ENCODE measurements at places on chromosomes 3 and 15.

DNA sequence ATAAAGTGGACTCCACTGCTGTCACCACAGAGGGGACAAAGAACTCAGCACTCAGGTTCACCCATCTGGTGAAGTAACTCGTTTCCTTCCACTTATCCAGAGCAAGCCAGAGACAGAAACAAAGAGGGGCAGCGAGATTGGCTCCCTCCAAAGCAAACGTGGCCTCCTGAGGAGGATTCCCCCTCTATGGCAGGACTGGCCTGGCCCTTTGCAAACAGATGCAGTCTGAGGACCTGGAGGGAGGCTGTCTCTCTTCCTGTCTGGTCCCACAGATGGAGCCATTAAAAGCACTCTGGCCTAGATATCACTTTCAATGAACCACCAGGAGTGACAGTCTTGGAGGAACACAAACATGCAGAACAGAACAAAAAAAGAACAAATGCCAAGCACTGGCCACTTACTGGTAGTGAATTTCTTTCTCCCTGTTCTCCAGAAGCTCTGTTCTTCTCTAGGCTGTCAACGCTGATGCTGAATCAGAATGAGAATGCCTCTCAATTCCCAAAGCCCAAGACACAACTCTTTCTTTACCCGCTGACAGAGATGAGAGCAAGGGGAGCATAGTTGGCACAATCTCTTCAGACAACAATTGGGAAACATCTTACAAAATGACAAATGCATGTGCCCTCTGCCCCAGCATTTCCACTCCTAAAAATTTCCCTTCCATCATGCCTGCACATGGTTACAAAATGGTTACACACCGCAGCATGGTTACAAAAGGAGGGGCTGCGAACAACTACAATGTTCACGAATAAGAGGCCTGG is 14.3 kb downstream of the KLHL25 start:
- no peak for DNase-seq

GRCh38 chr3:171323938-171324536 is 136.2 kb downstream of the TNIK start:
- DNase-seq: no peak

- DNase-seq: no peak
Measured at GRCh38 chr3:122031123-122031468, 9.0 kb upstream of the ILDR1 start.

DNA sequence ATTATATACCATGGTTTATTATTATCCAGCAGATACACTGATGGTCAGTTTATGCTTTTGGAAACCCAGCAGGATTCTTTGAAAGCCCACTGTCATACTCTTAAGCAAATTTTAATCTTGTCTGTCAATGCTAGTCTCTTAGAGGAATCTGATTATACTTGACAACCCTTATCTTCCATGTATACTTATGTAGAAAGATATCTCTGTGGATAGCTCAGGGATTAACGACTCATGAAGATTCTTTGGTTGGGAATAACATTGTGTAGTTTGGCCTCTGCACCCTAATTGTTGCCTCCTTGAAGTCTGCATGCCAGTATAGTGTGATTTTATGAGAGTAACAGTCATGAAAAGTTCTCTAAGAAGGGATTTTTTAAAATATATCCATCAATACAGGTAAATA is 33.0 kb downstream of the FILIP1L start:
- DNase-seq: no peak

GRCh38 chr3:131702146-131702545 is 199.4 kb upstream of the MRPL3 start:
- DNase-seq: no peak

DNA sequence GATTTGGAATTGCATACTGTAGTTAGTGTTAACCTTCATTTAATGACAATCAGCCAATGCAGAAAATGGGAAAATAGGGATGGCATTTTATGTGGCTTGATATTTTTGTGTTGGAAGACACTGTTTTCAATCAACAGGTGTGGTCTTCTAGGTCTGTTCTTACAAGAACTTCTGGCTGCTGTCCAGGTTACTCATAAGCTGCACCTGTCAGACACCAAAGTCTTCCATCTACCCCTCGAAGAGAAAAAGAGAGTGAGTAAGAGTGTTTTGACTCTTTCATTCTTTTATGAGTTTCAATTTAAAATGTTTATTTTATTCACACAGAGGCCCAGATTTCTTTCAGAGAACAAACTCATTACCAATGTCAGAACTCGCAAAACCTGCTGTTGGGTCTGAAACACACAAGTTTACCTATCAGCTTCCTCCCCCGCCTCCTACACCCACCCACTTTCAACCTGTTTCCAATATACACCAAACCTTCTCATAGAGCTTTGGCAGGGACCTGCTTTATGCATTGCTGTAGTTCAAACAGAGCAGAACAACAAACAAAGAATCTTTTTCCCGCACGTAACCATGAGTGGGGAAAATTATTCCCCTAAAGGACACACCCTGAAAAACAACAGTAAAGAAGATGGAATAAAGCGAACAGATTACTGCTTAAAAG is 767.7 kb upstream of the ALCAM start:
- no peak for DNase-seq

DNA sequence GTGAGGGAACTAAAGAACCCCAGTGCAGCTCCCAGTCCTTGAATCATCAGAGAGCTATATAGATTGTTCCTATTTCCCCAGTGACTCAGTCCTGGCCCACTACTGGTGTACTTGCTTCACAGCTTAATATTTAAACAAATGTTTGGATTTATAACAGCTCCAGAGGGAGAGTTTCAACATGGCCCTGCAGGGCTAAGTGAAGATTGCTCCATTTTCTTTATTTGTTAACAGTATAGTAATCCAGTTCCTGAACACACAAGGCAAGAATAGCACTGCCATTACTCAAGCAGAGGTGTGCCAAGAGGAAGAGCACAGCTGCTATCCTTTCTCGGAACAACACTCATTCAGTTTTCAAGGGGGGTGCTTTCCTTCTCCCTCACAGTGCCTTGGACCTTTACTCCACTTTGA is 6.5 kb downstream of the SQOR start:
- DNase-seq: no peak

DNA sequence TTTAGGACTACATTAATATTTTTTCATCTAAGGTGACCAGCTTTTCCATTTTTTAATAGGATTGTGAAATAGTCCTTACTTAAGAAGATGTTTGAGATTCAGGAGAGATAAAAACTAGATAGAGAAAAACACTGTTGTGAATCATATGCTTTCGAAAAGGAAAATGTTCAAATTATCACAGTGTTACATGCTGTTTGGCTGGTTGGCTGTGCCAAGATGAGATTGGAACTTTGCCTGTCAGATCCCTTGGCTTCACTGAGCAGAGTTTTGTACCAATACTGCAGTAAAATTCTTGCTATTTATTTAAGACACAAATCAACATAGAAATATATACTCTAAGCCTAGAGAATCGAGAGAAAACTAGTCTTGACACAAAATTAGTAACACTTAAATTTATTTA is 117.2 kb downstream of the OXSM start:
- DNase-seq: no peak

- no peak for DNase-seq
Measured at GRCh38 chr3:197615430-197615829, 59.7 kb upstream of the BDH1 start.

DNA sequence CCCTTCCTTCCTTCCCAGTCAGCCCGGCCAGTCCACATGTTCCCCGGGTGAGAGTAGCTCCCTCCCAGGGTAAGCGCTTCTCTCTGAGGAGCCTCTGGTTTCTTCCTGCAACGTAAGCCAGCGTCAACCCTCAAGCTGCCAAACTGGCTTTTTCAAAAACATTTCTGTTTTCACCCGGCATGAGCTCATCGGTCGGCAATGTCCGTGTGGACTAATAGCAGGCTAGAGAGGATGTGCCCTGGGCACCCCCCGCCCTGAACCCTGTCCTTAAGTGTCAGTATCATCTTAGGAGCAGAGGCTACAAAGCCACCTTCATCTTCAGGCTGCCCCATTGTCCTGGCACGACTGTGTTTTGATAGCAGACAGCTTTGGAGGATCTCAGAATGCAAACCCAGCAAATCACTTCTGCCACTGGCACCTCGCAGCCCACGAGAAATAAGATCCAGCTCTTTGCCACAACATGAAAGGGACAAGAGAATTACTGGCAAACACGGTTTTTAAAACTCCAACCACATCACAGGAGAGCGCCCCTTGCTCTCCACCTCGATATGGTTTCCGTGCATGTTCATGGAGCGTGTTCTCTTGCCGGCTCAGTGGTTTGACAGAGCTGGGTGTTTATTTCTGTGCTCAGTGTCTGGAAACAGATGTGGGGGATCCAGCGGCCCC is 9.9 kb downstream of the ALDH1A3 start:
- DNase-seq: no peak

DNA sequence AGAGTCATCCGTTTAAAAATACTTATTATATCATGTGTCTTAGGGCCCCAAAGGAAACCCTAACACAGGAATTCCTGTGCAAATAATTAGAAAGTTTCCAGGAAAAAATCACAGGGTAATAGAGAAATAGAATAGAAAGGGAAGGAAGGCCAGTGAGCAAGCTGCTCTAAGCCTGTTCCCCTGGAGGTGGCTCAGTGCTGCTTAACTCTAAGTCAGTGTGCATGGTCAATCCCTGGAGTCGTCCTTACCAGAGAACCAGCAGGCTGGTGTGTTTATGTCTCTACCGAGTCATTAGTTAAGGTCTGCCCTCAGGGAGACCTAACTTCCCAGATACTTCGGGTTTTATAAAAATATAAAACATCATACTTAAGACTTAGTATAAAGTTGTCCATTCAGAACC is 21.0 kb upstream of the MCF2L2 start:
- DNase-seq: peak; percentile 4

- DNase-seq: no peak
Measured at GRCh38 chr3:115836944-115837343, 213.6 kb downstream of the GAP43 start.

- DNase-seq: peak; percentile 86
Measured at GRCh38 chr3:111311709-111312235, 230.2 kb upstream of the CD96 start.

GRCh38 chr15:88513195-88513594 is 33.3 kb downstream of the DET1 start:
- no peak for DNase-seq

DNA sequence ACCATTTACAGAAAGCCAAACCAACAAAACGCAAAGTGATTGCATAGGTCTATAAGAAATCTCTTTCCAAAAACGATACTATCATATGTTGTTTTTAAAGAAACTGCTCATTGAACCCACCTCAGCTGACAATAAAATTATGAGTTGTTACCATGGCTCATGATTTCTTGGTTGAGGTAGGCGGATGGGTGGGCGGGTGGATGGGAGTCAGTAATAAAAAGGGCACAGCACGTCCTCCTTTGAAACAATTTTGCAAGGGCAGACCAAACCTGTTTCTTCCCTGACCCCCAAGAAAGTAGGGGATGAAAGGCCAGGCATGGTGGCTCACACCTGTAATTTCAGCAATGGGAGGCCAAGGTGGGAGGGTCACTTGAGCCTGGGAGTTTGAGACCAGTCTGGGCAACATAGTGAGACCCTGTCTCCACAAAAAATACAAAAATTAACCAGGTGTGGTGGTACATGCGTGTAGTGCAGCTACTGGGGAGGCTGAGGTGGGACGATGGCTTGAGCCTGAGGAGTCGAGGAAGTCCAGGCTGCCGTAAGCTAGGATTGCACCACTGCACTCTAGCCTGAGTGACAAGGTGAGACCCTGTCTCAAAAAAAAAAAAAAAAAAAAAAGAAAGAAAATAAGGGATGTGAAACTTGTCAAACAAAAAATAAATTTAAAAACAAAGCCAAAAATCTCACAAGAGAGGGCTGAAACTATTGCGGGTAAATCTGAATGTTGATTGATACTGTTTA is 2.1 kb downstream of the ABHD10 start:
- no peak for DNase-seq

GRCh38 chr3:136955813-136956212 is 2.0 kb upstream of the IL20RB start:
- DNase-seq: no peak

Measured in GDM1 (cell line).